Thoracic aorta (tissue), 2 donors: ENCODE measurements at places on chromosomes 5 and 9. TPM values are rescaled to one million over a fixed set of nuclear protein-coding genes. Genes with fewer than 3 reads are reported as not detected.

- DNase-seq: no peak
Observed at GRCh38 chr5:20570486-20570885, 582.5 kb upstream of the CDH18 start.

GRCh38 chr5:173592050-173592669 is 24.3 kb downstream of the BOD1 start:
- DNase-seq: no peak

The SH2D3C gene
- 13.1 TPM for total RNA-seq

The NEUROG1 gene
- not detected for total RNA-seq
